ENCODE measurements at places on chromosomes 2 and 18. TPM values are rescaled to one million over a fixed set of nuclear protein-coding genes. Genes with fewer than 3 reads are reported as not detected.

- DNase-seq, result no peak
These were observed 48.1 kb upstream of the CNOT11 start for GRCh38 chr2:101204400-101205115.

Gene FOSL2
- 83.4 TPM for total RNA-seq

DNA sequence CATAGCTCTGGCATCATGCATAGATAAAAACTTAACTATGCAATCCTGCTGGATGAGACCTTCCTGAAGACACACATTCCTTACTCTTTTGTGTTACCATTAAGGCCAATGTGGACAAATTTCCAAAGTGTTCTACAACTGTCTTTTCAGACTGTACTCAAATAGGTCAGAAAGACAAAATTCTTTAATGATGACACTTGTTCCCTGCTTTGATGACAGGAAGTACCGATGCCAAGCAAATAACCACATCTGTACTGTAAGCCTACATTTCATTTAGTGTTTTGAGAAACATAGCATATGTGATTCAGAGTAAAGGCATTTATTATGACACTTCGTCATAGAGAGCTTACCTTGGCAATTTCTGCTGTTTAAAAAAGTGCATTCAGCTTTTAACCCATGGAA is 55.0 kb downstream of the PMAIP1 start:
- no peak for DNase-seq

GRCh38 chr2:55225481-55226020 is 6.5 kb downstream of the CLHC1 start:
- DNase-seq, result no peak

Gene C1QL2
- not detected for total RNA-seq

DNA sequence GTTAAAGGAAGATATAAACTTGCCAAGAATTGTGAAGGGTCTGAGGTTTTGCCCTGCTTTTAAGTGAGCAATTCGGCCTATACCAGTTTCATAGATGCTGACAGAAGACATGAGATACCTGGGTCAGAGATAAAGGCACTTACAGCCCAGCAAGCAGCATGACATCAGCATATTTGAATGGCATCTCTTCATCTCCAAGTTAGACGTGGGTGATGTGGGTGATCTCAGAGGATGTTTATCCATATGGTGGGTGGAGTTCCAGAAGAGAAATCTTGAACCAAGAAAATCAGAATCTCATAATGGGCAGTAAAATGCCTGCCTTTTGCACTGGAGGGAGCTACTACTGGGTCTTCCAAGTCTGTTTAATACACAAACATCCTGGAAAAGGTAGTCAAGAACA is 44.7 kb downstream of the GYPC start:
- no peak for DNase-seq

Gene NETO1
- not detected for total RNA-seq

- DNase-seq, result no peak
These were observed 71.7 kb downstream of the SMAD7 start for GRCh38 chr18:48879008-48879431.

Gene C2orf72
- total RNA-seq, result 1.1 TPM

Gene PSMA8
- 0.15 TPM for total RNA-seq

DNA sequence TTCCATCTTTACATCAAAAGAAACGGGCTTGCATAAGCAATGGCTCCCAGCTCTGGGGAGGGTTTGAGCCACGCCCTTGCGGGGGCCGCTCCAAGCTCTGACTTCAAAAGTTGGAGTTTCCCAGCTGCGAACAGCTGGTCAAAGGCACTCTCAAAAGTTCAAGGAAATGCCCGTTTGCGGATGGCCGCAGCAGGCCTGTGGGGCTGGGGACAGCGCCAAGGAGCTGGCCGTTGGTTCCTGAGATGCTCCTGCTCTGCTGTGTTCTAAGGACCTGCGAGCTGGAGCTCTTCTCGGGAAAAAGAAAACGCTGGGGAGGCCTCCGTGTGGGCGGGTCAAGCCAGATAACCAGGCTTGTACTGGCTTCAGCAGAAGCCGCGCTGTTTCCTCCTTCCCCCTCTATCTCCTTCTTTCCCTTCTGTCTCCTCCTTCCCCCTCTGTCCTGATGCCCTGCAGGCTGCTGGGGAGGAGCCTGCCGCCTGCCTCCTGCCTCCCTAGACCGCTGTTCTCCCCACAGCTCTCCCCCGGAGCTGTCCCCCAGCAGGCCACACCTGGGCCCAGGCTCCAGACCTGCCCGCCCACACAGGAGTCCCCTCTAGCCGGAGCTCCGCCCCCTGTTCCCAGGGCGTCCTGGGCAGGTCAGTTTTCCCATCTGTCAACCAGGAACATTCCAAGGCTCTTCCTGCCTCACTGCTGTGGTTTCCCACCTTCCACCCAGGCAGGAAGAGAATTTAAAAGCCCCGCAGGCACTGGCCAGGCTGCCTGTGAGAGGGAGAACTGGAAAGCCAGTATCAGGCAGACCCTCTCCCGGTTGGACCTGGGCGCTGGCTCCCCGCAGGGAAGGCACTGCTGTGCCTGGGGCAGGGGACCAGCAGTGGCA is 14.1 kb downstream of the KLF11 start:
- DNase-seq, result peak; percentile 60

Measured in left lung (tissue), 14 donors.